NCI-H345 (cell line): ENCODE measurements at places on chromosomes 16 and 17.

DNA sequence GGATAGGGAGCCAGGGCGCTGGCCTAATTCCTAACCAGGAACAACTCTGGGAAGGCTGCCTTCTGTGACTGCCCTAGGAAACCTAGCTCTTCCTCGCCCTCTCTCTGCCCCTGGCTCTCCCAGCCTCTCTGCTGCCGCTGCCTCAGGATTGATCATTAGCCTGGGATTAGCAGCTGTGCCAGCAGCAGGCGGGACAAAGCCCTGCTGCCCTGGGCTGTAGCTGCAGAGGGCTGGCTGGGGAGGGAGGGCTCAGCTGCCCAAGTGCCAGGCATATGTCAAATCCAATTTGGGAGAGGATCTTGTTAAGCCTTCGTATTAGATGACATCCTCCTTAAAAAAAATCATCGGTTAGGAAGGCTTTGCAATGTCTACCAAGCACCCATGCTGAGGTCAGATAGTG, 144.8 kb upstream of the CCL2 start:
- DNase-seq = no peak

DNA sequence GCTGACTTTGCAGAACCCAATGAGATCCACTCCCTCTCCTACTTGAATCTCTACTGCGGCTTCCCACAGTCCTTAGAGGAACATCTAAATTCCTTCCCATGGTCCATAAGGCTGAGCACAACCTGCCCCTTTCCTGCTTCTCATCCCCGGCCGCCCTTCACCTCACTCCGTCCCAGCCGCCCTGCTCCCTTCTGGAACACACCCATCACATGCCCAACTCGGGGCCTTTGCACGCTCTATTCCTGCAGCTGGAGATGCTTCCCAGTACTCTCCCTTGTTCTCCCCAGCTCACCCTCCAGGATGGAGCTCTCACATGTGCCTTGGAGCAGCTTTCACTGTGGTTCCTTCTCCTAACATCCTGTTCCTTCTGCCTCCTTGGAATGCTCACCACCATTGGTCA, 23.6 kb downstream of the NKD1 start:
- DNase-seq = no peak

DNA sequence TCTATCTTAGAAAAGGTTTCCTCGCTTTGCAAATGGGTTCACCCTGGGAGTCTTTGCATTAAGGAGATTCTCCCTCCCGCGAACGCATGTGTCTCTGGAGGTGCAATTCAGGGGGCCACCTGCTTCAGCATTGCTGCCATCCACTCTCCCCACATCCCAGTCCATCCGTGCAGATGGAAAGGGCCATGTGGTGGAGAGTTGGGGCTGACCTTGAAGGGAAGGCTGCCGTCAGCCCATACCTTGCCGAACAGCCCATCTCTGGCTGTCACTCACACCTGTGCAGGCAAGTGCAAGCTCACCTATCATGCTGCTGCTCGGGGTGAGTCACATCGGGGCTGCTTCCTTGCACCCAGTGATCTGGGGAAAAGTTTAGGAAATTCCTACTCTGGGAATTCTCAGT, 106.1 kb downstream of the ZNF423 start:
- no peak for DNase-seq

DNA sequence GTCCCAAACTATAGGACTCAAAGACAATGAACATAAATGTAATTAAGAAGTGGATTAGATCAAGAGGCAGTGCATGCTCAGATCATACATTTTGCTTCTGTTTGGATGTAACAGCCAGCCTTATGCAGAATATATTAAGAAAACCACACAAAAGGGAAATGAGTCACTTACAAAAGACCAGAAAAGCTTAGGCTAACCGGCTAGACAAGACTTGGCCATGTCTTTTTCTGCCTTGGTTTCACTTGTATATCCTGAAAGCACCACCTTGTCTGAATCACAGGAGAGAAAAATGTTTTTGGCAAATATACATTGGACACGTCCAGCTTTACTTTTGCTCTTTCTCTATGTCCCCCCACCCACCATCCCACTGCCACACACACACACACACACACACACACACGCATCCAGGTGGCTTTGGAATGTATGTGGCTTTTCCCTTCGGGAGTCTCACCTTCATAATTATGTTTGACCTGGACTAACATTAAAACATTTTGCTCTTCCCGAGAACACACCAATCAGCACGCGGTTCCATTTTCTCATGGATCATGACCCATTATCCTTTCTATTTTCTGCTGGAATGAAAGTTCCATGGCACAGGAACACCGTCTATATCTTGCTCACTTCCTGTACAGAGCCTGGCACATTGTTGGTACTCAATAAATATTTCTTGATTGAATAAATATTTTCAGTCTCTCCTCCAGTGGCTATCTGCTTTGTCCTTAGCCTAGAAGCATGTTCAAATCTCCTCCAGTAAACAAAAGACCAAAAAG, 64.6 kb downstream of the CDK5R1 start:
- no peak for DNase-seq

GRCh38 chr16:70496513-70496912, 26.8 kb downstream of the COG4 start:
- no peak for DNase-seq
